NCI-H1105 (cell line): ENCODE measurements at places on chromosomes 11 and 22.

DNA sequence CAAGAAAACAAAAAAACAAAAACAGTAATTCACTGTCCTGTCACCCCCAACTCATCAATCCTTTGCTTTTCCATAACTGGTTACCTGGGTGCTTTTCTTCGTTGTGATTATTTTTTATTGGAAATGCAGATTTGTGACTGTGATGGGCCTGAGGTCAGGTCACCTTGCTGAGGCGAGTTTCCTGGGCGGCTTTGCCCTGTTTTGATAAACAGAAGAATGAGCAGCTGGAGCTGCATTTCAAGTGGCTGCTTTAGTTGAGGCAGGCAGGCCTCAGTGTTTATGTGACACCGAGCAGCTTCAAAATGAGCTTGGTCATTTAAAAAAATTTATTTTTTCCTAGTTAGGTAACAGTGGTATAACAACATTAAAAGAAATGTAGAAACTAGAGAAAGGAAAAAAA lies 22.2 kb downstream of the PTPRJ start:
- DNase-seq, result no peak

- no peak for DNase-seq
Observed at GRCh38 chr11:111365722-111366559, 13.1 kb downstream of the POU2AF1 start.

DNA sequence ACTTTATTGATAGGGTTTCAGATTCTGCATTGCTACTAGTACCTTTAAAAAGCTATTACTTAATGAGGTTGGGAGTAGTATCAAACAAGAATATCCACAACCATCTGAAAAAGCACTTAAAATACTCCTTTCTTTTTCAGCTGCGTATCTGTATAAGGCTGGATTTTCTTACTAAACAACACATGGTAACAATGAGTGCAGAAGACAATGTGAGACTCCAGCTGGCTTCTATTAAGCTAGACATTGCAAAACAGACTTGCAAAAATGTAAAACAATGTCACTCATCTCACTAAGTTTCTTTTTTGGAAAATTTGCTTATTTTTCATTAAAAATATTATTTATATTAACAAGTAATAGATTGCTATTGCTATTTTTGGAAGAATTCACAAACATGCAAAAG lies 132.6 kb downstream of the WNT11 start:
- DNase-seq, result no peak

DNA sequence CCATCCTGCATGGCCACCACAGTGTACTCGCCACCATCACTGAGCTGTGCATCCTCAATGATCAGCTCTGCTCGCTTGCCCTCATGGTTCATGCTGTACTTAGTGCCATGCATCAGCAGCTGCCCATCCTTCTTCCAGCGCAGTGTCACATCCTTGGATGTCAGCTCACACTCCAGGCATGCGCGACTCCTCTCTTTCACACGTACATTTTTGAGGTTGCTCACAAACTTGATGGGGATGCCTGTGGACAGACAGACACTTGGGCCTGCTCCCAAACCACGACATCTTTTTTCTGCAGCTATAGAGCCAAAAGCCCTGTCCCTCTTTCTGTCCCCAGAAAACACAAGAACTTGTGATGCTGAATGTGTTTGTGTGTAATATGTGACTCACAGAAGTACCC lies 10.5 kb downstream of the IGSF22 start:
- DNase-seq, result no peak

- DNase-seq, result no peak
Observed at GRCh38 chr22:40653361-40653760, 16.8 kb upstream of the MRTFA start.

DNA sequence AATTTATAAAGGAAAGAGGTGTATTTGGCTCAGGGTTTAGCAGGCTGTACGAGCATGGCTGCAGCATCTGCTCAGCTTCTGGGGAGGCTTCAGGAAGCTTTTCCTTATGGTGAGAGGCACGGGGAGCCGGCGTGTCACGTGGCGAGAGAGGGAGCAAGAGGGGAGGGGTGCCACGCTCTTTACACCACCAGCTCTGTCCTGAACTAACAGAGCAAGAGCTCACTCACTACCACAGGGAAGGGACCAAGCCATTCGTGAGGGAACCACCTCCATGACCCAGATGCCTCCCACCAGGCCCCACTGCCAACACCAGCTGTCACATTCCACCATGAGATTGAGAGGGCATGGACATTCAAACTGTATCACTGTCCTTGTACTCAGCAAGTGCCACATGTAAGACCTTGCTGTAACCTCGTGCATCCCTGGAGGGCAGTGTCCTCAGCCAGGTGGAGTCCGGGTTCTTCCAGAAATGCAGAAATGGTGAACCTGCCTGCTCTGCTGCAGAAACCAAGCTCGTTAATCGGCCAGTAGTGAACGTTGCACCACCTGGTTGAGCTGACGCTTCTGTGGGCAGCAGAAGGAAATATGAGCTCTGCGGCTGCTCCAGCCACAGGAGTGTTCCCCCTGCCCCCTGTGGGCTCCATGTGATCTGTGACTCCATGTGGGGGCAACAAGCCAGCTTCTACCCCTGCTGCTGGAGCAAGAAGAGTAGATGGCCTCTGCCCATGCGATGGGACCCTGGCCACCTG lies 368.6 kb downstream of the TBC1D22A start:
- no peak for DNase-seq

DNA sequence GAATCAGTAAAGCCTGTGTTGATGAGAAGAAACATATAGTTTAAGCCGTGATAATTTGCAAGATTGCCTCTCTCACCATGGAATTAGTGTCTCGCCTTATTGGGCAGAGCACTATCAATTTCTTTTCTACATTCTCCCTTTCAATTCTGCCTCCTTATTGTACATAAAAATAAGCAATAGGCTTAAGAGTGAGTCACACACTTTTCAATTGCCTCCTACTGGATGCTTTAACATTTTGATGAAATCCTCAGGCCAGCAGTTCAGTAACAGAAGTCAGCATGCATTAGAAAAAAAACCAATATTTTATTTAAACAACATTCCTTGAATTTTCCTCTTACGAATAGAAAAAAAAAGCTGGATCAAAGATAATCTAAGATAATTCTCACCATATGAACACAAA lies 33.8 kb upstream of the VWA5A start:
- no peak for DNase-seq

DNA sequence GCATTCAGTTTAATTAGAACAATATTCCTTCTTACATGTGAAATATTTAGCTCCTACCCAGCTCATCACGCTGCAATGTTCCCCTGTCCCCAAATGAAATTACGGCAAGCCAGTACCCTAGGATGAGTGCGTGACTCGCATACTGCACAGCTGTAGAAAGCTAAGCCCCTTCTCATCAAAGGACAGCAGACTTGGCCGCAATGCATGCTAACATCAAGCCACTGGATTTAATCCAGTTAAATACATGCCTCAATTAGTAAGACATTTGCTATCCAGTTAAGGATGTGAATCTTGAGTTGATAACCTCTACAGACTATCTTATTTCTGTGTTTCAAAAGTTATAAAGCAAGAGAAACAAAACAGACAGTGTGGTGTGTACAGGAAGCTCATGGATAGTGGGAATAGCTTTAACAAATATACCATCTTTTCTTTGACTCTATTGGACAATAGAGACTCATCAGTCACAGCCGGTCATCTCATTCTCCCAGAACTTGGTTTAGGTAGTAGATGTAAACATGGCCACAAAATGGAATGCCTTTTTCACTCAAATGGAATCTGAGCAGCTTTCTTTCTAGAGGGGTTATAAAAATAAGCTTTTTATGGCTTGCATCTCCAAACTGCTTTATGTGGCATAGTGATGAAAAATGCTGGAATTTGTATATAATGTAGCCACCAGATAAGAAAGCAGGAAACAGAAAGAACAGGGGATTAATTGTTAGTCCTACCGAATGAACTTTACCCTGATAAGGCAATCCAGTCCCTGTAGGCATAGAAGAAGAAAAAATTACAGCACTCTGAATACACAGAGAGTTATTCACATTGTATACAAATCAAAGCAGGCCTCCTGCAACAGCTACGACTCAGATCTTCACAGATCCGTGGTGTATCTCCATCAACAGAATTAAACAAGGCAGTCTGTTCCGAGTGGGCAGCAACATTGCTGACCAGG lies 224.1 kb downstream of the CADM1 start:
- no peak for DNase-seq

GRCh38 chr11:124961972-124962609 lies 8.1 kb downstream of the CCDC15 start:
- peak; percentile 63 for DNase-seq

DNA sequence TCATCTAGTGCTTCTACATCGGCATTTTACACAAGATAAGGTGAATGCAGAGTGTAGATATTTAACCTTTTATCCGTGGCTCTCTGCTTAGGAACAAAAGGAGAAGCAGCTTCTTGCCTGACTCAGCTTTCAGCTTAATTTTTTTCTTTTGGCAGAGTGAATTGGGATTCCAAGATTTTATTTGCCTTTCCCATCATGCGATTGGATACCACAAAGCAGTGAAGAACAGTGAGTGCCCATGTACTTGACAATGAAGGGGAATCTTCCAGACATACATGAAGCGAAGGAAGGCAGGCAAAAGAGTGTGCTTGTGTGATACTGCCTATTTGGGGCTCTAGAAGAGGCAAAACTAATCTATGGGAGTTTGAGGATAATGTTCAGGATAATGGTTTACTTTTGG lies 17.0 kb upstream of the CHKA start:
- no peak for DNase-seq

DNA sequence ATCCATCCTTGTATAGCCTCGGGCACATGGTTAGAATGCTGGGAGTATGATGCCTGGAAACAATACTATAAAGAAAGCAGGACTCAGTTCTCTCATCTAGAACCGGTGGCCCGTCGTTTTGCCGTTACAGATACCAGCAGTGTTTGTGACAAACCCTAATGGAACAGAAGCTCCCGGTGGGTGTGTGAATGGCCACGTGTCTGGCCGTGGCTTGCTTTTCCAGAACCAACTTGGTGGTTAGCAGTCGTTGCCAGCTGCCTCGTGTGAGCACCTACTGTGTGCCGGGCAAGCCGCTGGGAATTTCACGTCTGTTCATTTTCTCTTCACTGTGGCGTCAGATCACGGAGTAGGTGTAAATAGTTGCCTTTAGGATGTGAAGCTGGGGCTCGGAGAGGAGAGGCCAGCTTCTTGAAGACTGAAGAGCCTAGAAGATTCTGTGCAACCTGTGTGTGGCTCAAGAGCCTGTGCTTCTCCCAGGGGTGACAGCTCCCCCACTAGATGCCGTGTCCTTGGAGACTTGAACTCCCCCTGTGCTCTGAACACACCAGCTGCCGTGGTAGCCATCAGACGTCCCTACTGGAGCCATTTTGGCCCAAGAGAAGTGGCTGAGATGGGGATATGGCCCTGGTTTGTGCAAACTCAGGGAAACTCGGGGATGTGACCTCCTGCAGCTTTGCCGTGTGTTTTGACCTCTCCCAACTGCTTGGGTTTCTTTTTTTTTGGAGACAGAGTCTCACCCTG lies 57.5 kb upstream of the PPARA start:
- no peak for DNase-seq

GRCh38 chr22:45162531-45162930 lies 1.2 kb upstream of the NUP50 start:
- DNase-seq, result no peak

DNA sequence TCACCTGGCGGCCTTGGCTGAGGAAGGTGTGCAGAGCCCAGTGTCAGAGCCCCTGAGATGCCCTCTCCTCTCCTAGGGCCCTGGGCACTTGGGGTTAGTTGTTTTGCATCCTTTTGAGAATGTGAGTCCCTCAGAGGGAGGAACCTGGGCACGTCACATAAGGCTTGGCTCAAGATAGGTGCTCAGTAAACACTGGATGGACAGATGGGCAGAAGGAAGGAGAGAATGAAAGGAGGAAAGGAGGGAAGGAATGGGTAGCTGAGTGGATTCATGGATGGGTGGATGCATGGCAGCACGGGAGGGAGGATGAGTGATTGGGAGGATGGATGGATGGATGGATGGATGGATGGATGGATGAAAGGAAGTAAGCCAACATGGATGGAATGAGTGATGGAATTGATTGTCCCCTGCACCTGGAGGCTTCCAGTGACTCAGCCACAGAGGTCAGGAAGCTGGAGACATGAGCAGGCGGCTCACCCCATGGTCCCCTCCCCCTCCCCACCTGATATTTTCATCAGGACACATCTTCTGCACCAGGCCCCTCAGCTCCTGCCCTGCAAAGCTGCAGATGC lies 62.2 kb downstream of the IGLL1 start:
- no peak for DNase-seq

DNA sequence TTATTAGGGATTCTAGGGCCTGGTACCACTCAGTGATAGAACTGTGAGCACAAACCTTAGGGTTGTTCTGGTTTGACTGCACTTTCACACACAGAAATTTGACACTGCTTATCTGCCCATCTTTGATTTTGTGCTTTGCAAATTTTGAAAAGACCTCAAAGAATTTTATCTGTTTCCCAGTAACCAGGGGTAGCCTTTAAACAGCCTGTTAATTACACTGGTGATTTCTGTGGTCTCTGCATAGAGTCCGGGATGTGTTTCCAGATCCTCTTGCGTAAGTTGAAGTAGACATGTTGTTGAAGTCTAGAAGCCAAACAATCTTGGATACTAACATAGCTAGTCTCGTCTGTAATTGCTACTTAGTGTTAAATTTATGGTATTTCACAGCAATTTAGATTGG lies 75.3 kb downstream of the C22orf31 start:
- no peak for DNase-seq

- DNase-seq, result no peak
Observed at GRCh38 chr11:120785576-120785975, 238.3 kb upstream of the TBCEL start.

DNA sequence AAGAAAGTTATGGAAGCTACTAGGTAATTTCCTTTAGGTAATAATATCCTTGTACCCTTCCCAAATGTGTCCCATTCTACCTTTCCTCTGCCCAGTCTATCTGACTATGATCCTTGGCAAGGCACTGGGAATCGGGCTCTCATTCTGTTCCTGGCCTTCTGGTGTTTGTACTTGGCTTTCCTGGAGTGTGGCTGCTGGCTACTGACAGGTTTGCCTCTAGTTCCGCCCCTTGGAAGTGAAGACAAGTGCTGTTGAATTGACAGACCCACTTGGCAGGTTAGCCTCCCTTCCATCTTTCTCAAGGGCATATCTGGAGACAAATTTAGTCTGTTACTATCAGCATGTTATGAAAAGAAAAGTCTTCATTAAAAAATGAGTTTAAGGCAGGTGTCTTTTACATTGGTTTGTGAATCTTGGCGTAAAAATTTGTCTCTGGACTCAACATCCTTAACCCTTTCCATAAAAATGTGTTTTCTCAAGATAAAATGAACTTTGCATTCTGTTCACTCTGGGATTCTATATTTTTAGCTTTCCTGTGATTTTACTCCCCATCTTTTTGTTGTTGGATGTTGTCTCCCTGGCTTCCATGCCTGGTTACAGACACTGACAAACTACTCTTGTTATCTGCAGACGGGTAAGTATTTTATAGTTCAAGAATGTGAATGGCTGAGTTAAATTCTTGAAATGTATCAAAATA lies 287.4 kb upstream of the PDGFD start:
- DNase-seq, result no peak
